ENCODE measurements at places on chromosomes 16 and 17.
A peak's percentile ranks its signal among the peaks of the same experiment; 100 is the strongest.

GRCh38 chr16:1297018-1297696 lies 12.3 kb upstream of the UBE2I start:
- peak; percentile 41 for DNase-seq

DNA sequence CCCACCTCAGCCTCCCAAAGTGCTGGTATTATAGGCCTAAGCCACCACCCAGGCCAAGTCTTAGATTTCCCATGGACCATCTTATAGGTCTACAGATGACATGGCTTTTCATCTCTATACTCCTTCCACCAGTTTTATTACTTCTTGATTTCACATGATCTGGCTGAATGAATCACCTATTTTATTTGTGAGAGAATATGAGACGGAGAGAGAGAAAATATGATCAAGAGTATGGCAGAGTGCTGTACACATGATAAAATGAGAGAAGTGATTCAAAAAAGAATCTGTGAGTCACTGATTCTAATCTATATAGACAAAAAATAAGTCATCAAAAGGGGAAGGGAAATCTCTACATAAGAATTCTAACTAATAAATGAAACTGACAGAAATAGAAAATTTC lies 13.7 kb downstream of the ACSM1 start:
- DNase-seq, result peak; percentile 23

GRCh38 chr17:47299239-47299910 lies 24.4 kb upstream of the EFCAB13 start:
- no peak for DNase-seq

- no peak for DNase-seq
Measured at GRCh38 chr17:28665994-28666393, 4.0 kb downstream of the SUPT6H start.

Data from suppressor macrophage treated with lipopolysaccharide for 4 hours (primary cell).